Muscle of leg (tissue), 16 donors: ENCODE measurements at places on chromosomes 6 and 20.

DNA sequence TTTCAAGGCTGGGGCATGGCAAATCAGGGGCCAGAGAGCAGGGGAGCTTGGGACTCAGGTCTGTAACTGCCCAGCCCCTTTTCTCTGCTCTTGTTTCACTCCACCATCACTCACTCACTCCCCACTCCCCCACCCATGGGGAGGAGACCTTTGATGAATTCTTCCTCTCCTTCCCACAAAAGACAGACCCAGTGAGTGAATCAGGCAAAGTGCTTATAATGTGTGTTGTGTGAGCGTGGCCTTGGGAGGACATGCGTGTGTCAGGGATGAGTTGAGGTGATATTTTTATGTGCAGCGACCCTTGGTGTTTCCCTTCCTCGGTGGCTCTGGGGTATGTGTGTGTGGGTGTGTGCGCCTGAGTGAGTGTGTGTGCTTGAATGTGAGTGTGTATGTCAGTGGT is 1.0 kb upstream of the CUL9 start:
- no peaks in the 10 kb centered on the region for H3K27me3 ChIP-seq
- no peak for DNase-seq
- H3K27ac ChIP-seq, result peak overlapping the region; percentile 56
- H3K36me3 ChIP-seq, result peaks cover 62% of the 10 kb centered on the region

DNA sequence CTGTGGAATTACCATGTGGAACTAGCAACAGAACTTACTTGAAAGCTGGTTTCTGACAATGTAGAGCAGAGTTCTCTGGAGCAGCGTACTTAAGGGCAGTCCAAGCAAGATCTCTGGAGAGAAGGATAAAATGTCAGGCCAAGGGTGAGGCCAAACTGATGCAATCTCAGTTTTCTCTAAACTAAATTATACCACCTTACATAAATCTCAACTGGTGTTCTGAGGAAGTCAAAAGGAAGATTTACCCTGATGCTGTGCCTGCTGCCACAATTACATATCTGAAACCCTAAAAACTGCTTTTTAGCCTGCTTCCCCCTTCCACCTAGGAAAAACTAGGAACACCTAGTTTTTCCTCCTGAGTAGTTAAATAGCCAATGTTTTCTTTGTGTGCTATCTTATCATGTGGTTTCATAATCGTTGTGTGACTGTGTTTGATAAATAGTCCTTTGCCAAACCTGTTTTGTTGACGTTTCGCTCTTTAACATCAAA is 28.1 kb downstream of the NCOA7 start:
- H3K4me1 ChIP-seq, result peaks cover 2% of the 10 kb centered on the region
- no peaks in the 10 kb centered on the region for H3K27me3 ChIP-seq
- no peak overlapping the region for H3K4me3 ChIP-seq
- no peaks in the 10 kb centered on the region for H3K36me3 ChIP-seq
- DNase-seq, result no peak

- no peak for DNase-seq
- H3K36me3 ChIP-seq, result peaks cover 5% of the 10 kb centered on the region
- H3K27me3 ChIP-seq, result no peaks in the 10 kb centered on the region
- H3K4me1 ChIP-seq, result peaks cover under 1% of the 10 kb centered on the region
- no peak overlapping the region for H3K27ac ChIP-seq
- H3K4me3 ChIP-seq, result no peak overlapping the region
Observed at GRCh38 chr6:38110481-38110971, 291.0 kb downstream of the ZFAND3 start.

- no peak overlapping the region for H3K27ac ChIP-seq
- no peak for DNase-seq
- H3K4me1 ChIP-seq, result no peaks in the 10 kb centered on the region
- H3K27me3 ChIP-seq, result no peaks in the 10 kb centered on the region
Observed at GRCh38 chr20:15882553-15882952, 690.7 kb downstream of the KIF16B start.

GRCh38 chr6:707576-708236 is 14.8 kb upstream of the EXOC2 start:
- no peak overlapping the region for H3K4me3 ChIP-seq
- no peaks in the 10 kb centered on the region for H3K4me1 ChIP-seq
- H3K27me3 ChIP-seq, result peaks cover 12% of the 10 kb centered on the region

DNA sequence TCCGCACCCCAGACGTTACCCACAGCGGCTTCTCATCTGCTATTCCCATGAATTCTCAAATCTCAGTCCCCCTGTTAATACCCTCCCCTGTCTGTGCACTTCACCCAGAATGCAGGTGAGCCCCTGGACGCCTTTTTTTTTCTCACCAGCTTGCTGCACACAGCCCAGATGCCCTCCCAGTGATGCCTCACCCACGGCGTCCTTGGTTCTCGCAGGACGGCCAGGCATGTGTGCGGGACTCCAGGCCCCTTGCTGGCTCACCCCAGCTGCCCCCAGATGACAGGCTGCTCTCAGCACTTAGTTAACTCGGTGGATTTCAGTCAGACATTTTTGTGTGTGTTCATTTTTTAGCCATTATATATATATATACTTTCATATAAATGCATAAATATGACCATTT is 25.4 kb upstream of the PI16 start:
- H3K4me1 ChIP-seq, result peaks cover 42% of the 10 kb centered on the region
- peak overlapping the region; percentile 87 for H3K27ac ChIP-seq
- no peak overlapping the region for H3K4me3 ChIP-seq
- DNase-seq, result no peak
- H3K36me3 ChIP-seq, result peaks cover 12% of the 10 kb centered on the region

GRCh38 chr20:31508517-31509244 is 5.6 kb upstream of the HM13 start:
- no peak for DNase-seq
- no peaks in the 10 kb centered on the region for H3K27me3 ChIP-seq
- no peaks in the 10 kb centered on the region for H3K4me1 ChIP-seq
- H3K4me3 ChIP-seq, result no peak overlapping the region
- no peaks in the 10 kb centered on the region for H3K36me3 ChIP-seq

GRCh38 chr6:1592852-1593251 is 16.9 kb upstream of the FOXC1 start:
- H3K27ac ChIP-seq, result no peak overlapping the region
- H3K27me3 ChIP-seq, result peaks cover 58% of the 10 kb centered on the region
- H3K4me3 ChIP-seq, result no peak overlapping the region
- peaks cover 4% of the 10 kb centered on the region for H3K4me1 ChIP-seq

- no peak overlapping the region for H3K27ac ChIP-seq
- no peaks in the 10 kb centered on the region for H3K4me1 ChIP-seq
- no peak overlapping the region for H3K4me3 ChIP-seq
- H3K27me3 ChIP-seq, result peaks cover 7% of the 10 kb centered on the region
- DNase-seq, result no peak
Observed at GRCh38 chr6:166768761-166769160, 141.7 kb upstream of the RPS6KA2 start.

DNA sequence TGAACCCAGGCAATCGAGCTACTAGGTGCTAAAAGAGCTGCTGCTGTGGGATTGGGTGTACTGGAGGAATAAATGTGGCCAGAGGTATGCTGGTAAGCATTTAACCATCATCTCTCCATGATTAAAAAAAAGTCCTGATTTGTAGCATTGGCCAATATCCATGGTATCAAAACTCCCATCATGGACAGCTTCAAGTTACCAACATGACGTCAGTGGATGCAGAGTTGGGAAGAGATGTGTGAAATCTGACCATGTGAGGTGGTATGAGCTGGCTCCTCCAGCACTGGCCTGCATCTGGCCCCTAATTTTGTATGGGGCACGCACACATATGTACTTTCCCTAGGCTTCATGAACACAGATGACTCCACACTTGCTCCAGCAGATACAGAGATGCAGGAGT is 11.7 kb downstream of the BPIFB4 start:
- H3K4me3 ChIP-seq, result no peak overlapping the region
- DNase-seq, result no peak
- H3K27ac ChIP-seq, result no peak overlapping the region
- no peaks in the 10 kb centered on the region for H3K4me1 ChIP-seq
- H3K36me3 ChIP-seq, result no peaks in the 10 kb centered on the region
- peaks cover 2% of the 10 kb centered on the region for H3K27me3 ChIP-seq

DNA sequence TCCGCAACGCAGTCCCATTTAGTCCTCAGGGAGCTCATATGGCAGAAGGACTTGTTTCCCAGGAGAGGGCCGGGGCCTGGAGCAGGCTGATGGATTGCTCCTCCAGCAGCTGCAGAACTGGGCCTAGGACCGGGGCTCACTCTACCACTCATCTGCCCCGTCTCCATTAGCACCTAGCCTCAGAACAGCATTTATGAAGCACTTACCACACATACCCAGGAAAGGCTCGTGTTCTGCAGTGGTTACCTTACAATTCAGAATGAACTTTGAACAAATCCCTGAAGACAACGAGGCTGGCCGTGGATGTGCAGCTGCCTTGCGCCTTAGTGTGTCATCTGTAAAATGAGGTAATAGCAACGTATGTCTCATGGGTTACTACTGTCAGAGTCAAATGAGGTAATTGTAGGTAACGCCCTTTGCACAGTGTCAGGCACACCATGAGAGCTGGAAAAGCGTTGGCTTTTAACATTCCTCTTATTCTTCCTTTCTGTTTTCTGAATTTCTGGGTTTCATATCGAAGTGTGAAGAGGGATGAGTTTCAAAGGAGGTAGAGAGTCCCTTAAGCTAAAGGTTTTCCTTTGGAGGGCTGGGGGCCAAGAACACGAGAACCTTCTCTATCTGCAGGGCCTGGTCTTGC is 46.3 kb upstream of the CD93 start:
- H3K36me3 ChIP-seq, result no peaks in the 10 kb centered on the region
- no peaks in the 10 kb centered on the region for H3K27me3 ChIP-seq

- DNase-seq, result no peak
- H3K4me3 ChIP-seq, result no peak overlapping the region
- peaks cover 24% of the 10 kb centered on the region for H3K36me3 ChIP-seq
- no peak overlapping the region for H3K27ac ChIP-seq
- H3K27me3 ChIP-seq, result no peaks in the 10 kb centered on the region
Observed at GRCh38 chr20:50100552-50100951, 12.4 kb downstream of the UBE2V1 start.

GRCh38 chr6:43196337-43196736 is 14.3 kb downstream of the CUL9 start:
- no peaks in the 10 kb centered on the region for H3K4me1 ChIP-seq
- H3K27me3 ChIP-seq, result no peaks in the 10 kb centered on the region
- H3K36me3 ChIP-seq, result peaks cover 62% of the 10 kb centered on the region
- H3K4me3 ChIP-seq, result no peak overlapping the region
- DNase-seq, result no peak

- H3K4me1 ChIP-seq, result peaks cover 17% of the 10 kb centered on the region
- no peak overlapping the region for H3K27ac ChIP-seq
- no peak overlapping the region for H3K4me3 ChIP-seq
- H3K36me3 ChIP-seq, result peaks cover 16% of the 10 kb centered on the region
Observed at GRCh38 chr20:63217706-63218105, 1.8 kb upstream of the YTHDF1 start.

- H3K4me3 ChIP-seq, result peak overlapping the region; percentile 74
- H3K4me1 ChIP-seq, result peaks cover 14% of the 10 kb centered on the region
- H3K27me3 ChIP-seq, result no peaks in the 10 kb centered on the region
- DNase-seq, result peak; percentile 42
- H3K27ac ChIP-seq, result peak overlapping the region; percentile 95
Observed at GRCh38 chr20:49187330-49187850, 744 bp downstream of the STAU1 start.
